Activated T-cell treated with anti-CD3 and anti-CD28 coated beads for 48 hours (primary cell): ENCODE measurements at places on chromosomes 5 and 9.

DNA sequence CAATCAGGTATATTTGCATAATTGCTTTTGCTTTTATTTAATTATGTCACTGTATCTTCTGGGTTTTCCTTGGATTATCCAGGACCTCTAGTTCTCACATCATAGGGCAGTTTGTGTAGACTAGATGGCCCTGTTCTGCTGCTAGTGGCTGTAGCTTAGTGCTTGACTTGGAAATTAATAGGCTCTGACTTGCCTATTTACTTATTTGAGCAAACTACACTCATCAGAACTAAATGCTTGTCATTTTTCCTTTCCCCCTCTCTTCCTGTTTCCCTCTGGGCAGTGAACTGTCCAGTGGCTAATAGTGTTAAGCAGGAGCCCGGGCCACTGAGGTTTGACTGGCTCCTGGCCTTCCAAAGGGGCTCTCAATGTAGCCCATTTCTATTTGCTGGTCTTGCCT, 135.7 kb downstream of the MAN2A1 start:
- DNase-seq = no peak

GRCh38 chr5:42573386-42573785, 150.1 kb downstream of the GHR start:
- no peak for DNase-seq

- no peak for DNase-seq
Observed at GRCh38 chr9:127393645-127394044, 3.3 kb upstream of the SLC2A8 start.

GRCh38 chr9:98317134-98317857, 61.8 kb upstream of the TBC1D2 start:
- no peak for DNase-seq

GRCh38 chr5:73815631-73816030, 189.6 kb downstream of the ARHGEF28 start:
- no peak for DNase-seq

DNA sequence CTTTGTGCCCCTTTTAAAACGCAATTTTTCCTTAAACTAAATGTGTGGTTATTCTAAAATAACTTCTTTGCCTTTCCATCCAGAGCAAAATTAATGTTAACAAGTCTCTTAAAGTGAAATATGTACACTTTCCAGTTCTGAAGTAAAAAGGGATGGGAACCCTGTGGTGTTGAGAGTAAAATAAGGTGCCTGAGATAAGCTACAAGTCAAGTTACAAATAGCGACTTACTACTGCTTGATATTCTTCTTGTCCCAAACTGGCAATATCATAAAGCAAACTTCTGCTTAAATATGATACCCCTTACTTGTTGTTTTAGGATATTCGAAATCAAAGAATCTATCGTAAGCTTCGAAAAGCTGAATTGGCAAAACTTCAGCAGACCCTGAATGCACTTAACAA, 18.3 kb upstream of the F2R start:
- no peak for DNase-seq

GRCh38 chr9:121902461-121903135, 190.5 kb downstream of the TTLL11 start:
- no peak for DNase-seq

GRCh38 chr9:103281126-103281525, 286.0 kb downstream of the CYLC2 start:
- no peak for DNase-seq

- no peak for DNase-seq
Observed at GRCh38 chr9:114116126-114116747, 17.1 kb upstream of the KIF12 start.

DNA sequence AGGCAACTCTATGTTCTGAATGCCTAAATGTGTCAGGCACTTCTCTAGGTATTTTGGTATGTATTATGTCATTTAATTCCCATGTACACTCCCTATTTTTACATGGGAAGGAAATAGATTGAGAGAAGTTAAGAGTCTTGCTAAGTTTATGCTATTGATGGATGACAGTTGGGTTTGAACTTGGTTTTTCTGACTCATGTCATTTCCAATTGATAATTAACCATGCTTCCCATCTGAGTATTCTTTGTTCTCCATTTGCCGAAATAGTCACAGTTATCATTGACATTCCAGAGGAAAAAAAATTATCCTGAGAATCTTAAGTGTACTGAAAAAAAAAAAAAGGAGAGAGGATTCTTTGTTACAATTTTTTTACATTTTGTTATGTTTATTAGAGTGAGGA, 23.1 kb upstream of the DMRTA1 start:
- DNase-seq = no peak

GRCh38 chr5:76104027-76104426, 20.8 kb downstream of the SV2C start:
- no peak for DNase-seq

DNA sequence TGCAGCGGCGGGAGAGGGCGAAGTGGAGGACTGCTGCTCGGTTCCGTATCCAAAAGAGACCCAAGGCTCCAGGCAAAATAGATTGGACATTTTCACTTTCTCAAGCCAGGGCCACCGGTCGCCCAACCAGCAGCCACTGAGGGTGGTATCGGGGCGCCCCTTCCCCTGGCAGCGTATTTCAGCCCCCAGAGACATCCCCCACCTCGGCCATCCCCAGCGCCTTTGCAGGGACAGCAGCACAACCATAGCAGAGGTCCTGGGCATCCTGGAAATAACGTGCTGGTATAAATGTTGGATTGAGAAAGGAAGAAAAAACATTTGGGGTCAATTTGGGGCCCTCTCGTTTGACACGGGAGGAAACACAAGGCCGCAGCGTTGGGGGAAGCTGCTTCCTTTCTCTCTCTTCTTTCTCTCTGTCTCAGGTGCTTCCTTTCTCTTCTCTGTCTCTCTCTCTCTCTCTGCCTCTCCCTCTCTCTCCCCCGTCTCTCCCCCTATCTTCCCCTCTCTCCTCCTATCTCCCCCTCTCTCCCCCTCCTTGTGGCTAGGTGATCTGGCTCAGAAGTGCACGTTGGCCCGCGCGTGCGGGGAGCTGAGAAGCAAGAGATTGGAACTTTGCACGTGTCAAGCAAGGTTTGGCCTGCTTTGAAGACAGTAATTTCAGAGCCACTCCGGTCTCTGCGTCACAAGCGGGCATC, 624 bp upstream of the RETREG1 start:
- peak; percentile 32 for DNase-seq

GRCh38 chr5:83494666-83495065, 23.1 kb downstream of the VCAN start:
- no peak for DNase-seq

- DNase-seq = no peak
Observed at GRCh38 chr9:33480106-33480505, 6.4 kb upstream of the NOL6 start.
